ENCODE measurements at places on chromosomes 5 and 9. TPM values are rescaled to one million over a fixed set of nuclear protein-coding genes. Genes with fewer than 3 reads are reported as not detected.

Gene TAS2R1
- not detected for polyA plus RNA-seq

Gene CD74
- polyA plus RNA-seq, result 201 TPM

Gene PAPPA
- polyA plus RNA-seq, result 0.59 TPM

Gene AMBP
- polyA plus RNA-seq, result 0.11 TPM

Gene C5orf52
- polyA plus RNA-seq, result not detected

Measured in right cardiac atrium (tissue), 5 donors.